ENCODE measurements at places on chromosomes 16 and 17.

DNA sequence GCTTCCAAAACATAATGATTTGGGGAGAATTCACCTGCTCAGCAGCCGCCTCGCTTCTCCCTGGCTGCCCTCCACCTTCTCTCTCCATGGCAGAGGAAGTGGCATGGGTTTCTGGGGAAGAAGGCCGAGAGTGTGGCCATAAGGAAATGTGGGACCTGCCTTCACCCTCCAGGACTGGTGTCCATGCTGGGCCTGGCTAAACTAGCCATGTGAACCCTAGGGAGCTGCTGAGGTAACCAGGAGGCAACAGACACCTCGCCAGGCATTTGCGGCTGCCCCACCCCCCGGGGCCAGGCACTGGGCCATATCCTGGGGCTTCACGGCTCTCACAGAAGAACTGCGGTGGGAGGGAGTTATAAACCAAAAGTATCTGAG, 9.9 kb upstream of the CMTM4 start:
- no peak for DNase-seq

DNA sequence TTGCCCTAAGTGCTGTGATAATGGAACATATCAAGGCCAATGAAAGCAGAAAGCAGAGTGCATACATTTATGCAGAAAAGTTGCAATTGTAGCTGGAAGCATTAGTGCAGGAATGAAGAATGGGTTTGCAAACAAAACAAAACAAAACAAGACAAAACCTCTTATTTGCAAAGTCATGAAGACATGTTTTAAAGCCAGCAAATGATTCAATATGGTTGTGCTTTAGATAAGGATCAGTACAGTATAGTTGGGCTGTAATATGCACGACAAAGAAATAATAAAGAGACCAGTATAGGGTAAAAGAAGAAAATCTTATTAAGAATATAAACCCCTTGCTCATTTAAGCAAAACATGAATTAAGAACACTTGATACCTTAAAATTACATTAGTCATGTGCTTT, 398.1 kb downstream of the KIF2B start:
- no peak for DNase-seq

DNA sequence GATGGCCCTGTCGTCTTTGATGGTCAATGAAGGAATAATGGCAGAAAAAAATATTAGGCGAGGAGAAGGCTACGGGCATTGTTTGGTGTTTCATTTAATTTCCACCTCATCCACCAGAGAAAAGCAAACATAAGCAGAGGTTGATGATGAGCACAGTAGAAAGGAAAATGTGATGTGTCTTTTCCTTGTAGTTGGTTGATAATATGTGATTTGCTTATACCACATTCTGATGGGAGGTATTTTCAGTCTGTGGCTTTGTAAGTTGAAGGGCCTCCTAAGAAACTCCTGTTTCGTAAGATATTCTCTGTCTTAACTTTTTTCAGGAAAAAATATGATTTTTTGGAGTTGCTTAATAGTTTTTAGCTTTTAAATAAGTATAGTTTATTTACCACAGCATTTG, 215.7 kb downstream of the PRKCA start:
- DNase-seq = no peak

- no peak for DNase-seq
Observed at GRCh38 chr16:4612474-4612931, 2.2 kb downstream of the UBALD1 start.

- DNase-seq = no peak
Observed at GRCh38 chr16:75565640-75566039, 539 bp upstream of the GABARAPL2 start.

DNA sequence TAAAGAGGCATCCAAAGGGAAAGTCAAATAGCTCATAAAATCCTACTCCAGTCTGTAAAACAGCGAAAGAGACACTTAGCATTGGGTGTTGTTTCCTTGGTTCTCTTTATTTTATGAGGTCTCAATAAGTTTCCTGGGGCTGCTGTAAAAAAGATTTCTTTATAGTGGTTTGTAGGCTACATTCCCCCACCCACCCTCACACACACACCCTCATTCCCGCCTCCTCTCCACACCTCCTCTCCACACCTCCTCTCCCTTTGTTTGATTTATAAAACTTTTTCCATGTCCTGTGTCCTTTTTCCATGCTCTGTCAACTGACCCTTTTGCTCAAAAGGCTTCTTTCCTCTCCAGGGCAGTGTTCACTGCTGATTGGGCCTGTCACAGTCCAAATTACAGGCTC, 178.9 kb upstream of the SOX9 start:
- DNase-seq = no peak

DNA sequence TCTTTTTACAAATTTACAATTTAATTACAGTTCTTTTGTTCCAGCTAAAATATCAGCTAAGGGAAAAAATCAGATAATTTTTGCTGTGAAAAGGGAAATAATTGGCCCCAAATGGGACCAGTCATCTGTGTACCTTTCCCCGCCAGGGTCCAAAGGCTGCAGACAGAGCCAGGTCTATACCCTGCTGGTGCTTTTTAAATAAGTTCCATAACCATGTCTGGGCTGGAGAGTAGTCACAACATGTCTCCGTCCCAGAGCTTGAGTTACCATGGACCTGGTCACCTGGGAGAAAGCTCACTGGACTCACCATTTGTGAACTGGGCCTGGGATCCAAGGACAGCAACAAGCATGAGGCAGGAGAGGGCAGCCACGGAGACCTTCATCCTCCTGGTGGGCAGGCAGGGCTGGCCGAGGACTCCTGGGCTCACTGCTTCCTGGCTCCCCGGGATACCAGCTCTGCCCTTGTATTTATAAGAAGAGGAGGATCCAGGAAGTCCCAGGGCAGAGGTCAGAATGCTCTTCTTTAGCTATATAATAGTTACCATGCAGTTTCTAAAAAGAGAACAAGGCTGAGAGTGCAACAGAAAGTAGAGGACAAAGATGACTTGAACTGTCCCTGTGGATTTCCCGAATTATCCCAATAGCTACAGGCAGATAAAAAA, at the start of gene CCL15:
Gene CCL15 (minus strand): TSS at position 444 of the 662 bp plus-strand sequence. CDS start 61 bp downstream, at position 383.
- DNase-seq = no peak

DNA sequence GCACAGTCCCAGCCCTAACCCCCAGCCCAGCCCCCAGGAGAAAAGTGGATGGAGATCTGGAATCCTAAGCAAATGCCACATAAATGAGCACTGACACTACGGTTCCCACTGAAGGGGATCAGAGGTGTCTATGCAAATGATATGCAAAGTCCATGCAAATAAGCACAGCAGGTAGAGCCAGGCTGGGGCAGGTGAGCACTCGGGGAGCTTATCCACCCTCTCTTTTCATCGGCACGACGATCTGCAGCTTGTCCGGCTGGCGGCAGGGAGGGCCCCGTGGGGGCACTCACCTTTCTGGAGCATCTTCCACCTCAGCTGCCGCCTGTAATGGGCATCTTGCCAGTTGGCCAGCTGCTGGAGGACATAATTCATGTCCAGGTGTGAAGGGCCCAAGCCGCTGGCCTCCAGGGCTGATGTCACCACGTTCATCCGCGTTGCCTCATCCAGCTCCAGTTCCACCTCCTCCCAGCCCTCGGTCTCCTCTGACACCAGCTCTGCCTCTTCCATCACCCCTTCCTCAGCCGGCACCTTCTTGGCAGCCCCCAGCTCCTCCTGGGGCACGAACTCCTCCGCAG, 9.9 kb downstream of the HAP1 start:
- DNase-seq = no peak

DNA sequence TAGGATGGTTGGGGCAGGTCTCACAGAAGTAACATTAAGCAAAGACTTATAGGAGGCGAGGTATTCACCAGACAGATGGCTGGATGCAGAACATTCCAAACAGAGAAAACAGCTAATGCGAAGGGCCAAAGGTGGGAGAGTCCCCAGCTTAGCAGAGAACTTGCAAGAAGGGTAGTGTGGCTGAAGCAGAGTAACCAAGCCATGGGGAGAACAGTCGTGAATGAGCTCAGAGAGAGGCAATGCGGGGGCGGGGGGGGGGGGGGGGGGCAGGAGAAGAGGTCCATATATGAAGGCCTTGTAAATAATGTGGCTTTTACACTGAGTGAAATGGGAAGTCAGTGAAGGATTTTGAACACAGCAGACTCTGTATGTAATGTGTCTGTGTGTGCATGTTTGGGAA, 81.3 kb downstream of the SMG6 start:
- DNase-seq = no peak

DNA sequence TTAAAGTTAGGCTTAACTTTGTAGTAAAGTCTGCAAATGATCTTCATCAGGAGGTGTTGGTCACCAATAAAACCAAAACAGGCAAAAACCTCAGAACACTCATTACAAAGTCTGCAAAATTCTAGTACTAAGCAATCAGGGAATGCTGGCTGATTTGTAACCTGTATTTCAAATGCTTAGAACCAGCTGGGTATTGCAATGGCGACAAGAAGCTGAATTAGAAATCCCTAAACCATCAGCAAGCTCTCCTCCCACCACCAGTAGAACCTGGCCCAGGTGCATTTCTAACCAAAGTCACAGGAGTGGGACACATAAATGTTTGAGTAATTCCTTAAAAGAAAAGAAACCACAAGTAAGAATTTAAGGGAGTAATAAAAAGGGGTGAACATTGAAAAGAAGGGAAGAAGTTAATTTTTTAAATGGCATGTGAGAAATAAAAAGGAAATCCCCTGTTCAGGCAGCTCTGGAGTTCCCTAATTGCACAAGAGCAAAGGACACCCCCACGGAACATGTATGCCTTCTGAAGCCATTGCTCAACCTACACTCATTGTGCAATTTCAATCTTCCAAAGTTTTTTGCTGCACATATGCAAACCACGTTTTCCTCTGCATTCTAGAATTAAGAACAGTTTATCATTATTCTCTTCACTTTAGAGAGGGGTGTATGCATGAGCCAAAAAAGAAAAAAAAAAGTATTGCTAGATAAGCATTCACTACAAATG, 102.9 kb downstream of the HIC1 start:
- no peak for DNase-seq

- DNase-seq = no peak
Observed at GRCh38 chr16:82004601-82005000, 6.7 kb downstream of the SDR42E1 start.

GRCh38 chr17:82348866-82349265, 10.2 kb upstream of the TEX19 start:
- no peak for DNase-seq

GRCh38 chr17:57245786-57246185, 10.5 kb upstream of the MSI2 start:
- no peak for DNase-seq

- no peak for DNase-seq
Observed at GRCh38 chr16:3193221-3194212, 5.5 kb downstream of the OR1F1 start.

GRCh38 chr16:47927330-47927729, 228.5 kb downstream of the ABCC12 start:
- no peak for DNase-seq

DNA sequence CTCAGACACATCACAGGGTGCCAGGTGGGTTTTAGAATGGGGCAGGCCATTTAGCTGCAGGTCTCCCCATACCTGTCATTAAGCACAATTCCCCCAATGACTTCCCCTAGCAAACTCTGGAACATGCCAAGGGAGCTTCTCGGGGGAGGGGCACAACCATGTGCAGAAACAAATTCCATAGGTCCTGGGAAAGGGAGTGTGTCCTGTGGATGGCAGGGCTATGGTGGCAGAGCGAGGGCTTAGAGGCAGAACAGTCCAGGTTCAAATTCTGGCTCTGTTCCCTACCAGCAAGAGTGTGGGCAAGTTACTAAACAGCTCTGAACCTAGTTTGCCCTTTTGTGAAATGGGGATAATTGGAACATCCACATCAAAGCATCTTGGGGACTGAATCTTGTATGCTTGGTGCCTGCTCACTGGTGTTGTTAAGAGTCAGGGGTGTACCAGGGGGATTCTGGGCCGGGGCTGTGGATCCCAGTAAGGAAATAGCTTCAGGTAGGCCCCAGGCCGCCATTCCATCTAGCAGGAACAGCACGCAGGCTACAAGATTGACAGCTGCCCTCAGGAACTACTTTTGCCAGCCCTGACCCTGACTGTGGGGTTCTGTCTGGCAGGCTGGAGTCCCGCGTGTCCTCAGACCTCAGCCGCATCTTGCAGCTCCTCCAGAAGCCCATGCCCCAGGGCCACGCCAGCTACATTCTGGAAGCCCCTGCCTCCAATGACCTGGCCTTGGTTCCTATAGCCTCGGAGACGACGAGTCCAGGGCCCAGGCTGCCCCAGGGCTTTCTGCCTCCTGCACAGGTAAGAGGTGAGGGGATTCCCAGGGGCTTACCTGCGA, 5.6 kb upstream of the DCAF7 start:
- DNase-seq = no peak

- no peak for DNase-seq
Observed at GRCh38 chr17:28258347-28258887, 60.6 kb upstream of the TMEM97 start.

DNA sequence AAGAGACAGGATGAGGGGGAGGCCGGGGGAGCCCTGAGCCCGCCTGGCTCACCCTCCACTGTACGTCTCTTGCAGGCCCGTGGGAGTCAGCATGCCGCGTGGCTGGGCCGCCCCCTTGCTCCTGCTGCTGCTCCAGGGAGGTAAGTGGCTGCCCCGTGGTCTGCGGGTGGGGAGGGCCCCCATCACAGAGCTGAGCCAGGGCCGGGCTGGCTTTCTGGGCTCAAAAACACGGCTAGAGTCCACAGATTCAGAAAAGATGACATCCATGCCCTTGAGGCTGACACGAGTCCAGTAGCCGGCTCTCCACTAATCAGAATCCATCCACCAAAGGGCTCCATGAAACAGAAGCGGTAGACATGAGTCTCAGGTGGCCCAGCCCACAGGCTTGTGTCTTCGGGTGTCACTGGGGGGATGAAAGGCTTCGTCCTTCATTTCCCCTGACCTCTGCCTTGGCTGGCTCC, 28.0 kb downstream of the IL21R start:
- no peak for DNase-seq

DNA sequence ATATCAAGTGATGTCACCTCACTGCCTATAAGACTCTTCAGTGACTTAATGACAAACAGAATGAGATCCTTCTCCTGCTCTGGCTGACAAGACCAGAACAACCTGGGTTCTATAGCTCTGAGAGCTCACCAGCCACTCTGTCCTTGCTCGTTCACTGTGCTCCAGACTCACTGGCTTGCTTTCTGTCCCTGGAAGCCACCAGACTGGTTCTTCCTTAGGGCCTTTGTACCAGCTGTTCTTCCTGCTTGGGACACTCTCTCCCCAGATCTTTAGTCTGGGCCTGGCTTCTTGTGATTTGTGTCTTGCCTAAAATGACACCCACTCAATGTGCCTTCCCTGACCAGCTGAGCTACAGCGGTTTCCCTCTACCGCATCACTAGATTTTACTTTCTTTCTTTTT, 76.1 kb downstream of the FTO start:
- DNase-seq = no peak

DNA sequence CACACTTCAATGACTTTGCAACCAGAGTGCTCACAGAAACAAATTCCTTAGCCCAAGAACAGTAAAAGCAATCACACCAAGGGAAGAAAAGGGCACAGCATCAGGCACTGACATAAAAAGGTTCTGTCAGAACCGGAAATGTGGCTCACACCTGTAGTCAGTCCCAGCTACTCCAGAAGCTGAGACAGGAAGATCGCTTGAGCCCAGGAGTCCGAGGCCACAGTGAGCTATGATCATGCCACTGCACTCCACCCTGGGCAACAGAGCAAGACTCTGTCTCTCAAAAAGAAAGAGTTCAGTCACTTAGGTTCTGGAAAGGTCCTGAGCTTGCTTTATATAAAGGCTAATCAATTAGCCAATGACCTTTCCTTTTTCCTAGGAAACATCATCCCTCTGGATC, 22.7 kb downstream of the YWHAE start:
- DNase-seq = no peak
